ENCODE measurements at places on chromosomes 16 and 17.

- no peak for DNase-seq
These were observed 4.1 kb downstream of the VASN start for GRCh38 chr16:4375717-4376116.

- no peak for DNase-seq
These were observed 3.8 kb upstream of the FAM171A2 start for GRCh38 chr17:44367231-44367979.

GRCh38 chr17:61280338-61280737 lies 119.3 kb upstream of the TBX2 start:
- no peak for DNase-seq

DNA sequence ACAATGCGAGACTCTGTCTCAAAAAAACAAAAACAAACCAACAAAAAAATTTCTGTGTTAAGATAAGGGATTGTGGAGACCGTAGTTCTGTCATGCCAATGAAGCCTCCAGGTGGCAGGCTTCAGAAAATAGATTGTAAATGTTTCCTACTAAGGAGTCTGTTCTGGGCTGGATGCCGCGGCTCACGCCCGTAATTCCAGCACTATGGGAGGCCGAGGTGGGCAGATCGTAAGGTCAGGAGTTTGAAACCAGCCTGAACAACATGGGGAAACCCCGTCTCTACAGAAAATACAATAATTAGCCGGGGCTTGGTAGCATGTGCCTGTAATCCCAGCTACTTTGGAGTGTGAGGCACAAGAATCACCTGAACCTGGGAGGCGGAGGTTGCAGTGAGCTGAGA lies 4.4 kb upstream of the SNX29 start:
- no peak for DNase-seq

- DNase-seq: peak; percentile 46
These were observed 28.2 kb downstream of the LAT start for GRCh38 chr16:29012913-29013553.

DNA sequence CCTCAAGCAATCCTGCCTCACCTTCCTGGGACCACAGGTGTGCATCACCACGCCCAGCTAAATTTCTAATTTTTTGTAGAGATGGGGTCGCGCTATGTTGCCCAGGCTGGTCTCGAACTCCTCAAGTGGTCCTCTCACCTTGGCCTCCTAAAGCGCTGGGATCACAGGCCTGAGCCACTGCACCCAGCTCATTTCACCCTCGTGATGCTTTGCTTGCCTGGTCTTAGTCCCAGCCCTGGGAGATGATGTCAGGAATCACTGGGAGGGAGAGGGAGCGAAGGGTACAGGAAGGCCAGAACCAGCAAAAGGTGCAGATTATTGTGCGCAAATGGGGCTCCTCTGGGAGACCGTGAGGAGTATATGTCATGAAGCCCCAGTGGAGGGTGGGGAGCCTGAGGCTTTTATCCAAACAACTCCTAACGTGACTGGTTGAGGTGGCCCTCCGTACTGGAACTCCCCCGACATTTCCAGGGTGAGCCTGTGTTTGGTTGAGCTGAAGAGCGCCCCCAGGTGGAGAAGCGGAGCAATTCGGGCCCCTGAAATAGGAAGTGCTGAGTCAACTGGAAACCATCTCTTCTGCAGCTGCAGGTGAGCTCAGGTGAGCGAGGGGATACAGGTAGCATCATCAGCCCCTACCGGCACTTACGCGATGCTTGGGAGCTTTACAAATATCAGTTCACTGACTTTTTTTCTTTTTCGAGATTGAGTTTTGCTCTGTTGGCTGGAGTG lies 41.2 kb upstream of the HAPSTR1 start:
- peak; percentile 9 for DNase-seq

- DNase-seq: no peak
These were observed 248.9 kb downstream of the SLC39A11 start for GRCh38 chr17:72843591-72843990.

DNA sequence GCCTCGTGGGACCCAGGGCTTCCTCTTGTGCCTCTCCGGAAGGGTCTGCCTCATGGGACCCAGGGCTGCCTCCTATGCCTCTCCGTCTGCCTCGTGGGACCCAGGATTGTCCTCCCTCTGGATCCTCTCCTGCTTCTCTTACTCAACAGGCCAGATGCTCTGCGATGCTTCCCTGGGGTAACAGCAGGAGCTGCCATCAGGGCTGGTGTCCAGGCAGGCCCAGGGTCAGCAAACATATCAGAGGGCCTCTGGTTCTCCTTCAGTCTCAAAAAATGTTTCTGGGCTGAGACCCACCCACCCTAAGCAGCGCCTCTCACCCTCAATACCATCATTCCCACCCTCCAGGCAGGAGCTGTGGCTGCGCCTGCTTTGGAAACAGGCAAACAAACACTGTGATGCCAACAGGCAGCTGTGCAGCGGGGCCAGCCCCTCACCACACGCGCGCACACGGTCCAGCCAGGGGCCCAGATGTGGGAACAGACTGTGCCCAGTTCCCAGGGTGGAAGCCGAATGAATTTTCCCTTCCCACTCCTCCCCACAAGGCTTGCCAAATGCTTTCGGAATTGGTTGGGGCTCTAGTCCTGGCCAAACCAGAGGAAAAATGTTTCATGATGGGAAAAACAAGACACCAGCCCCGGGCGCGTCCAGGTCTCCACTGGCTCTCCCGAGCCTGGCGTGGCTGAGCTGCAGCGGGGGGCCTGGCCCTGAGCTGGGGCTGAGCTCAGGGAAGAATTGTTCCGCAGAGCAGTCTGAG lies 11.3 kb downstream of the TIMM22 start:
- DNase-seq: no peak

- no peak for DNase-seq
These were observed 57.6 kb downstream of the KNOP1 start for GRCh38 chr16:19660432-19660831.

- no peak for DNase-seq
These were observed 88.7 kb downstream of the HS3ST3A1 start for GRCh38 chr17:13513039-13513405.

DNA sequence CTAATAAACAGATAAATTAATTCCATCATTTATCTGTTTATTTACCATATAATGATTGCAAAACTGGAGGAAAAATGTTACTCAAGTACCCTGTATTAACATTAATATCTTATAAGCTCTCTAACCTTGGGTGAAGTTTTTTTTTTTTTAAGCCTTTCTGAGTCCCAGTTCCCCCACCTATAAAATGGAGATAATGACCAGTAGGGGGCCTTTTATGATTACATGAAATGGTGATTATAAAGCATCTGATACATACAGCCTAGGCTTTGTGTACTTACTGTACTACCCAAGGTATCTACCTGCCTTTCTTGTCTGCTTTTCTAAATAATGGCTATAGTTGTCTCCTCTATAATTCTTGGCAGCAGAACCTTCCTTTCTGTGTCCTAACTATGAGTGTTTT lies 22.6 kb downstream of the LRRC36 start:
- peak; percentile 38 for DNase-seq

DNA sequence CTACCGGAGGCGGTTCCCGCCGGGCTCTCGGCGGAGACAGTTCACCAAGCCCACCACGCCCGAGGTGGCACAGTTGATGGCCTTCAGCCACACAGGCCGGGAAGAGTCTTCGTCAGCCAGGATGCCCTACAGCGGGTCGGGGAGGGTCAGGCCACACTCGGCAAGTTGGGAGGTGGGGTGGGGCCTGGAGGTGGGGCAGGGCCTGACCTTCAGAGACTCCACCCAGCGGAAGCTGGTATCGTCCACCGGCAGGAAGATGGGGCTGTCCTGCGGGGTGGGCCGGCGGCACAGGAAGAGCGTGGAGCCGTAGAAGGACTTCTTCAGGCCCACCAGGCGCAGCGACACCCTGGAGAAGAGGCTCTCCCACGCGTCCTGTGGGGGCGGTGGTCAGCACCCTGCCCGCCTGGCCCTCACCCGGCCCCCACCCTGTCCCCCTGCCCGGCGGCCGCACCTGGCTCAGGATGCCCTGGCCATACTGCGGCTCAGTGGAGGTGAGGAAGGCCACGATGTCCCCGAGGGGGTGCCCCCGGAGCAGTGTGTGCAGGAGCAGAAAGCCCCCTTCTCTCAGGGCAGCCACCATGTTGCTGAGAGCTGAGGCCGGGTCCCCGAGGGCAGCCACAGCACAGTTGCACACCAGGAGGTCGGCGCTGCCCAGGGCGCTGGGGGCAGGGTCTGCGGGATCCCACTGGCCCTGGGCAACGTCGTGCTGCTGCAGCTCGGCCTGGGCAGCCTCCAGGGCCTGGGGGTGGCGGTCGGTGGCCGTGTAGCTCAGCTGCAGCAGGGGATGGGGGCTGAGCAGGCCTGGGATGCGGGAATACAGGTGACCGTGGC lies 12.8 kb downstream of the FASN start:
- no peak for DNase-seq

DNA sequence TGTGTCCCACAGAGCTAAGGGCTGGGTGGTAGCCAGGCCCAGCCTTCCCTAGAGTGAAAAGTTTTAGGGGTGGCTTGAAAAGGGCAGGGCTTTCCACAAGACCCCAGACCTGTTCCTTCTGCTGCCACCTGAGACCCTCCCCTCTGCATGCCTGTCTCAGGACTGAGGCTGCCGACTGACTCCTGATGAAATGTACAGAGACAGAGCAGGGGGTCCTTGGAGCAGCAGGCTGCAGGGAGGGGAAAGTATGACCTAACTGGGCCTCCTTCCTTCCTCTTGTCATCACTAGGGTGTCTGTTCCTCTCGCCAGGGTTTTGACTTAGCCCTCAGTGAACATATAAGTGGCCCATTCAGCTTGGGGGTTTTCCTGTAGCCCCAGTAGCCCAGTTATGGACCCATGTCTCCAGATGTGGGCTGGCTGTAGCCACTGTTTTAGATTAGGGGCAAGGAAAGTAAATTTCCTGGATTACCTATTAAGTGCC lies 14.9 kb upstream of the NFATC3 start:
- peak; percentile 31 for DNase-seq

DNA sequence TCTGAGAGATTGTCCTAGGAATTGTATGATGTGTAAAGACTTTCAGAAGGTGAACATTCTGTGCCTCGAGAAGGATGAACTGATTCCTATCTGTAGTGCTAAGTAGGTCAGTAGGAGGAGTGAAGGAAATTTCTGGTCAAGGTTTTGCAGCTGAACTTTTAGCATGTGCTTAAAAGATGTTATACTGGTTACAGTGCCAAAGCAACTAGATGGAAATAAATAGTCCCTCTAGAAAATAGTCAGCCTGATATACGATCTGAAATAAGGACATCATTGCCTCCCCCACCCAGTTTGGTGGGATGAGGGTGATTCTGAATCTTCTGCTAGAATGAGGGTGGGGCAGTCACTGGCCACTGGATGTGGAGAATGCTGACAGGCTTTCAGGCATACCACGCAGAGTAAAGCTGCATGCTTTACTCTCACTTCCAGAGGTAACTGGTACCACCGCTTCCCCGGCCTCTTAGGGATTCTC lies 57.2 kb upstream of the VPS4A start:
- DNase-seq: peak; percentile 8

DNA sequence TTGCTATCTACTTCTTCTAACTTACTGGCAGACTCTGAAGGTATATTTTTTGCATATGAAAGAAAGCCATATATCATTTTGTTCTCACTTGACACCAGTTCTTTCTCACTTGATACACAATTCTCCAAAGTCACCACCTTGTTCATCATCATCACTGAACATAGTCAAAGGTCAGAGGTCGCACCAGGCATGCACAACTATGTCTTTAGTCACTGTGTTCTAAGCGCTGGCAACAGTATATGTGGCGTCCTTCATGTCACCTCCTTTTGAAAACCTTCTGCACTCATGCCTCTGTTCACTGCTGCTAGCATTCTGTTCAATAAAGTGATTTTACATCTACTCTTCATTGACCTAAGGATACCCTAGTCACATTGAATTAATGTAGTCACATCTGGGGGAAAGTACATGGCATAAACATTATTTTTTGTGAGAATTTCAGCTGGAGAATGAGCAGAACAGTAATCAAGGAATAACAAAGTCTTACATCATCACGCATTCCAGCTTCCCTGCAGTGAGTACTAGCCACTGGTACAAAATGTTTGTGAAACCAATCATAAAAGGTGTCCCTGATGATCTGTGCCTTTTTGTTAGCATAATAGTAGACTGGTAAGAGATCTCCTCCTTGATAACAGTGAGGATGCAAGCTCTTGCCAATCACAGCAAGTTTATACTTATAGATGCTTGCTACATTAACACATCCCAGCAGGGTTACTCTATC lies 20.5 kb upstream of the TBX4 start:
- no peak for DNase-seq

GRCh38 chr16:75286389-75286788 lies 35.0 kb upstream of the BCAR1 start:
- DNase-seq: no peak

DNA sequence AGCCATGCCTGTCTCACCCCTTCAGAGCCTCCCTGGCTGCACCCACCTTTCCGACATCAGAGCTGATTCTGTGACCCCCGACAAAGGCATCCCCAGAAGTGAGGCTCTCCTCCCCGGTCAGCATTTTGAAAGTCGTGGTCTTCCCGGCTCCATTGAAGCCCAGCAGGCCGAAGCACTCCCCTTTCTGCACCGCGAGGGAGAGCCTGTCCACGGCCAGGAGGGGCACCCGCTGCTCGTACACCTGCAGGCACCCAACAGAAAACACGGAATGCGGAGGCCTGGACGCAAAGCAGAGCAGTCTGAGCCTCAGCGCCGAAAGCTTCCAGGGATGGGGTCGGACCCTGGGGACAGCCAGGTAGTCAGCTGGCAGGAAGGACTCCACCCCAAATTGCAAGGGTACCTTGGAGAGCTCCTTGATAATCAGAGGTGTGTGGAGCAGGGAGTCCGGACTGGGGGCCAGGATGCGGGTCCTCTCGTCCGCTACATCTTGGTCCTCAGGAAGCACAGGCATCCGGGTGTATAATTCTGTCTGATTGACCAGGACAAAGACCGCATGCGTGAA lies 13.1 kb upstream of the RNPS1 start:
- no peak for DNase-seq

GRCh38 chr17:35775039-35775438 lies 14.4 kb downstream of the C17orf50 start:
- no peak for DNase-seq
